ENCODE measurements at places on chromosomes 16 and 17.

DNA sequence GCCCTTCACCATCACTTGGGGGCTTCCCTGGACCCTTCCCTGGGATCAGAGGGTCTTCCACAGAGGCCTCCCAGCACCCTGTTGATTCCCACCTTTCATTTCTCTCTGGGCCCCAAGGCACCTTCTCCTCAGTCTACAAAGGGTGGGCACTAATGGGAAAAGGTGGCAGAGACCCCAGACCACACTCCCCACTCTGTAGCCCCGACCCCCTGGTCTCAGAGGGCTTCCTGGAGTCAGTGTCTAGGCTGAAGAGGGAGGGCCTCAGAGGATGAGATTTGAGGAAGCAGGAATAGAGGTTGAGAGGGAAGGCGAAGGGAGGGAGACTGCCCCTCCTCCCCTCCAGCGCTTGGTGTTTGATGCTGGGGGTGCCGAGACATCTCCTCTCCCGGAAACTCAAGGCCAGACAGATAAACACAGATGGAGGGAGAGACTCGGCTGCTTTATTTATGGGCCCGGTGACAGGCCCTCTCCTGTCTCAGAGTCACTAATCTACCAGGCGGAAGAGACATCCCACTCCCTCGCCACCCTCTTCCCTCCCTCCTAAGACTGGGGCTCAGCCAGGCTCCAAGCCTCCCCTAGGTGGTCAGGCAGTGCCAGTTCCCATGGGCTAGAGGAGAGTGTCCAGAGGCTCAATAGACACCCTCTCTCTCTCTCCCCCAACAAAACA is 18.5 kb upstream of the SP2 start:
- no peaks in the 10 kb centered on the region for H3K36me3 ChIP-seq
- DNase-seq: peak; percentile 66
- no peak overlapping the region for H3K4me3 ChIP-seq
- peaks cover 29% of the 10 kb centered on the region for H3K27me3 ChIP-seq
- H3K4me1 ChIP-seq: peaks cover 15% of the 10 kb centered on the region
- no peak overlapping the region for H3K27ac ChIP-seq

DNA sequence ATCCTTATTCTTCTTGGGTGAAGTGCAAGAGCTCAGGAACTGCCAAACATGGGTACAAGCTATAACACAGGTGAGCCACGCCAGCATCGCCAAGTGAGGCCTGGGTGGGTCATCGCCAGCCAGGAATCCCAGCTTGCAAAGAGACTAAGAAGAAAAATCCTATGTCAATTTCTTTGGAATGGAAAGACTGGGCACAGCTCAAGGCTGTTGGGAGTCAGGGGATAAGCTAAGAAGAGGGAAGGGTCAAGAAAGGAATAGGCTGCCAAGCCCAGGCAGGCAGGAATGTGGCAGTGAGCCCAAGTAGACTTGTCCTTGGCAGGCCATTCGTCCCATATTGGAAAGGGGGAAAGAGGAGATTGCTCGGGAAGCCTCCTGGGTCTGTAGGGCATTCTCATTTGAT is 191.4 kb upstream of the CDH5 start:
- no peak overlapping the region for H3K4me3 ChIP-seq
- no peaks in the 10 kb centered on the region for H3K4me1 ChIP-seq
- H3K36me3 ChIP-seq: no peaks in the 10 kb centered on the region
- no peak for DNase-seq

- no peak overlapping the region for H3K27ac ChIP-seq
- no peak overlapping the region for H3K4me3 ChIP-seq
- no peak for DNase-seq
- H3K27me3 ChIP-seq: no peaks in the 10 kb centered on the region
- H3K4me1 ChIP-seq: no peaks in the 10 kb centered on the region
These were observed 50.6 kb downstream of the RNF112 start for GRCh38 chr17:19461681-19462080.

- peaks cover 2% of the 10 kb centered on the region for H3K4me1 ChIP-seq
- no peak overlapping the region for H3K27ac ChIP-seq
- no peak overlapping the region for H3K4me3 ChIP-seq
- H3K27me3 ChIP-seq: no peaks in the 10 kb centered on the region
- H3K36me3 ChIP-seq: no peaks in the 10 kb centered on the region
These were observed 241.3 kb upstream of the TBX2 start for GRCh38 chr17:61158376-61158775.

DNA sequence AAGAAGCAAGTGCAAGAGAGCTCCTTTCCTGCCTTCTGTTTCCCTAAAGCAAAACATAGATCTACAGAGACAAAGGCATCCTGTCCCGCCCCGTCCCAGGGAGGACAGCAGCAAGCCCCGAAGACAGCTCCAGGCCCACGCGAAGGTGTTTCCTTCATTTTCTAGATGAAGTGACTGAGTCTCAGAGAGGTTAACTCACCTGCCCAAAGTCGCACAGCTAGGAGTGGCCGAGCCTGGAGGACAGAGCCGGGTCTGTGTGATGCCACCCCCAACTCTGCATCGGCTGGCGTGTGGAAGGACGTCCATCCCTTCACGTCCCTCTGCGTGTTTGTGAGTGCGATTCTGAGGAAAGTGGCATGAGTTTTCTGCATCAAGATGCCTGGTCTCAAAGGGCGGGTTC is 187.2 kb upstream of the CHMP6 start:
- peaks cover 19% of the 10 kb centered on the region for H3K4me1 ChIP-seq
- H3K27ac ChIP-seq: no peak overlapping the region
- DNase-seq: no peak

DNA sequence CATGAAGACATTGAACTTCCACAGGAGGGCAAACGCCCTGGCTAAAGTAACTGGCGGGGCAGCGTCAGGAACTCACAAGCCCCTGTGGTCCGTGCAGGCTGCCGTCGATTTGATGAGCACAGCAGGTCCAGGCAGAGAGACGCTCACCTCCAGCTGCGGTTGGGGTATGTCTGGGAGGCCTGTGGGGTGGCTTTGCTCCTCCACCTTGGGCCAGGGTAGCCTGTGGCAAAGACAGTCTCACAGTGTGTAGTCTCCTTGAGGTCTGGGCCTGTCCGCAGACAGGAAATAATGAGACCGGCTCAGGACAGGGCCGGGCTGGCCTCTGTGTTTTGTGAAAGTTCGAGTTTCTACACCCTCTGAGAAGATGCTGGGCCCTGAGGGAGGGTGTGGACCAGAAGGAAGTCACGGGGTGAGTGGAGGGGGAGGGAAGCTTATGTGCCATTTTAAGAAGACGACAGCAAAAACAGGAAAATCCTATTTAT is 103.3 kb downstream of the METRNL start:
- H3K36me3 ChIP-seq: no peaks in the 10 kb centered on the region
- no peak overlapping the region for H3K4me3 ChIP-seq
- peaks cover 4% of the 10 kb centered on the region for H3K4me1 ChIP-seq
- no peaks in the 10 kb centered on the region for H3K27me3 ChIP-seq
- no peak overlapping the region for H3K27ac ChIP-seq

GRCh38 chr17:49680314-49680713 is 2.4 kb upstream of the SPOP start:
- no peak overlapping the region for H3K27ac ChIP-seq
- DNase-seq: no peak
- peaks cover 3% of the 10 kb centered on the region for H3K4me1 ChIP-seq
- no peak overlapping the region for H3K4me3 ChIP-seq
- H3K27me3 ChIP-seq: no peaks in the 10 kb centered on the region

DNA sequence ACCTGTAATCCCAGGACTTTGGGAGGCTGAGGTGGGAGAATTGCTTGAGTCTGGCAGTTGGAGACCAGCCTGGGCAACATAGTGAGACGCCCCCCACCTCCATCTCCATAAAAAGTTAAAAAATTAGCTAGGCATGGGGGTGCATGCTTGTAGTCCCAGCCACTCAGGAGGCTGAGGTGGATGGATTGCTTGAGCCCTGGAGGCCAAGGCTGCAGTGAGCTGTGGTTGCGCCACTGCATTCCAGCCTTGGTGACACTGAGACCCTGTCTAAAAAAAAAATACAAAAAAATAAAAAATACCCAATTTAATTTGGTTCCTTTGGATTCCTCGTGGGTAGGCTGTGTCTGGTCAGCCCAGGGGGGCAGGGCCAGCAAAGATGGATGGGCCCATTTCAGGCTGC is 26.1 kb upstream of the TAC4 start:
- H3K27me3 ChIP-seq: peaks cover 72% of the 10 kb centered on the region
- no peak overlapping the region for H3K27ac ChIP-seq
- no peaks in the 10 kb centered on the region for H3K36me3 ChIP-seq
- peaks cover 5% of the 10 kb centered on the region for H3K4me1 ChIP-seq
- no peak overlapping the region for H3K4me3 ChIP-seq
- DNase-seq: no peak

DNA sequence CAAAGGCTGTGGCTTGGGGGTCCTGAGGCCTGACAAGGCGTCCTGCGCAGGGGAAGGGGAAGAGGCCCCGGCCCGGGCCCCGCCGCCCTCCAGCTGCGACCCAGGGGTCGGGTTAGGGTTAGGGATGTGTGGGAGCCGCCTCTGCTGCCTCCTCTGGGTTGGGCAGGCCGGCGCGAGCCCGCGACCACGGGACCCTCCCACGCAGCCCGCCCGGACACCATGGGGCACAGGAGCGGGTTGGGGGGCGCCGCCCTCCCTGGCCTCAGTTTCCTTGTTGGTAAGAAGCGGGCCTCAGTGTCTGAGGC is 386 bp downstream of the CIAO3 start:
- peaks cover 40% of the 10 kb centered on the region for H3K36me3 ChIP-seq
- no peaks in the 10 kb centered on the region for H3K27me3 ChIP-seq
- no peak for DNase-seq
- peak overlapping the region; percentile 83 for H3K4me3 ChIP-seq
- H3K4me1 ChIP-seq: peaks cover 14% of the 10 kb centered on the region
- H3K27ac ChIP-seq: no peak overlapping the region

- peaks cover 11% of the 10 kb centered on the region for H3K36me3 ChIP-seq
- no peak overlapping the region for H3K27ac ChIP-seq
- no peak for DNase-seq
These were observed 111.5 kb upstream of the TOB1 start for GRCh38 chr17:50977487-50978159.

- no peaks in the 10 kb centered on the region for H3K27me3 ChIP-seq
- peak within 1 kb of the TSS; percentile 93 for H3K4me3 ChIP-seq
- H3K4me1 ChIP-seq: peaks cover 16% of the 10 kb centered on the region
- peak within 1 kb of the TSS; percentile 89 for H3K27ac ChIP-seq
These were observed at the start of gene RPL19 for GRCh38 chr17:39200070-39200879. TSS of gene RPL19 (plus strand) at chr17:39200283. CDS start at chr17:39200345, 62 bp downstream.

- H3K27me3 ChIP-seq: peaks cover 7% of the 10 kb centered on the region
- DNase-seq: no peak
- no peak overlapping the region for H3K27ac ChIP-seq
- no peak overlapping the region for H3K4me3 ChIP-seq
- H3K36me3 ChIP-seq: no peaks in the 10 kb centered on the region
These were observed 27.8 kb upstream of the MRTFB start for GRCh38 chr16:14043278-14043677.

- H3K36me3 ChIP-seq: peaks cover 13% of the 10 kb centered on the region
- H3K27me3 ChIP-seq: no peaks in the 10 kb centered on the region
- peaks cover 46% of the 10 kb centered on the region for H3K4me1 ChIP-seq
- peak overlapping the region; percentile 53 for H3K27ac ChIP-seq
These were observed 46.6 kb upstream of the SLC38A10 start for GRCh38 chr17:81341516-81342268.

GRCh38 chr17:57918017-57918895 is 37.0 kb downstream of the CUEDC1 start:
- H3K4me1 ChIP-seq: peaks cover 32% of the 10 kb centered on the region
- H3K27ac ChIP-seq: no peak overlapping the region
- H3K4me3 ChIP-seq: no peak overlapping the region
- H3K27me3 ChIP-seq: no peaks in the 10 kb centered on the region
- peak; percentile 56 for DNase-seq

- DNase-seq: peak; percentile 85
- no peaks in the 10 kb centered on the region for H3K27me3 ChIP-seq
- no peak overlapping the region for H3K4me3 ChIP-seq
- H3K36me3 ChIP-seq: peaks cover 92% of the 10 kb centered on the region
- peak overlapping the region; percentile 66 for H3K27ac ChIP-seq
- H3K4me1 ChIP-seq: peaks cover 16% of the 10 kb centered on the region
These were observed 16.1 kb downstream of the WIPI1 start for GRCh38 chr17:68441070-68441770.

DNA sequence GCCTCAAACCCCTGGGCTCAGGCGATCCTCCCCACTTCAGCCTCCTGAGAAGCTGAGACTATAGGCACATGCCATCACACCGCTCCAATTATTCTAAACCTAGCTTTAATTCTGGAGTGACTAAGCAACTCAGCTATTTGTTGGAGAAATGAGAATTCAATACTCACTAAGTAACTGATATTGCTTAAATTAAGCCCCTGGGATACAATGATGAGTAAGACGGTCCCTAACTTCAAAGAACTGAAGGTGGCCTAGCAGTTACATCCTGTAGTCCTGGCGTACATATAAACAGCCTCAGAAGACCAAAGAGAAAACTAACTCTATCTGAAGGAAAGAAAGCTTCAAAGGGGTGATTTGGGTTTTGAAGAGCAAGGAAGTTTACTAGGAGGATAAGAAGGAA is 25.0 kb downstream of the XPO6 start:
- H3K4me3 ChIP-seq: no peak overlapping the region
- peaks cover 7% of the 10 kb centered on the region for H3K36me3 ChIP-seq
- peaks cover 8% of the 10 kb centered on the region for H3K4me1 ChIP-seq
- no peak overlapping the region for H3K27ac ChIP-seq

- peaks cover under 1% of the 10 kb centered on the region for H3K27me3 ChIP-seq
- H3K36me3 ChIP-seq: peaks cover 5% of the 10 kb centered on the region
- no peak for DNase-seq
- no peak overlapping the region for H3K27ac ChIP-seq
- peaks cover 15% of the 10 kb centered on the region for H3K4me1 ChIP-seq
These were observed 19.6 kb downstream of the SPIRE2 start for GRCh38 chr16:89847940-89848297.

DNA sequence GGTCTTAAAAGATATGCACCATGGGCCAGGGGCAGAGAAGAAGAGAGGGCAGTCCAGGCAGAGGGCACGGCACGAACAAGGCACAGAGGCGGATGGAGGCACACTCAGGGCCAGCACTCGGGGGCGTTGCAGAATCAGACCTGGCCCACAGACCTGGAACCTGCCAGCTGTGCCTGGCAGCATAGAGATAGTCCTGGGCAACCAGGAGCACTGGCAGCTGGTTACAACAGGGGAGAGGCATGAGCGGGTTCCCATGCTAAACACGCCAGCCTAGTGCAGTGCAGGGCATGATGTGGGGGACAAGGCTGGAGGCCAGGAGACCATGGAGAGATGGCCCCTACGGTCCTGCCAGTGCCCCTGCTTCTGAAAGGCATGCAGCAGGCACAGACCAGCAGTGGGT is 56.9 kb upstream of the RBFOX3 start:
- no peak for DNase-seq
- no peak overlapping the region for H3K27ac ChIP-seq
- no peaks in the 10 kb centered on the region for H3K4me1 ChIP-seq
- H3K27me3 ChIP-seq: peaks cover 74% of the 10 kb centered on the region
- H3K36me3 ChIP-seq: no peaks in the 10 kb centered on the region
- no peak overlapping the region for H3K4me3 ChIP-seq

- no peak for DNase-seq
- no peaks in the 10 kb centered on the region for H3K27me3 ChIP-seq
- peaks cover 78% of the 10 kb centered on the region for H3K36me3 ChIP-seq
- H3K27ac ChIP-seq: no peak overlapping the region
- no peak overlapping the region for H3K4me3 ChIP-seq
These were observed 21.8 kb downstream of the GSE1 start for GRCh38 chr16:85634747-85635544.

Data from mesenchymal stem cell (in vitro differentiated cells and primary cell).